ENCODE measurements at places on chromosomes 5 and 9.

DNA sequence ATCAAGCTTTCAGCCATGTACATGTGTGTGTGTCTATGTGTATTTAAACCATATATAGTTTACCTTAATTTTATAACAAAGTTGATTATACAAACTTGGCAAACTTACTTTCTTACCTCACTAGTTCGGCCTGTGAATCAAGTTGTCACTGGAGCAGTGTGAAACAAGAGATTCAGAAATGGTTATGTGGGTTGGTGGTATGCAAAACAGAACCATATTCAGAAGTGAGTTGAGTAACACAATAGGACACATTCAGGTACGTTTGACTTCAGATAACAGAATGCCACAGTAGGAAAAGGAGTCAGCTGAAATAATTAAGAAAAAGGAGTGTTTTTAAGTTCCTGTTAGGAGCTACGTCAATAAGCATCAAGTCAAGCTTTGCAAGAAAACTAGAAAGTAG, 21.5 kb downstream of the XPA start:
- DNase-seq: no peak

DNA sequence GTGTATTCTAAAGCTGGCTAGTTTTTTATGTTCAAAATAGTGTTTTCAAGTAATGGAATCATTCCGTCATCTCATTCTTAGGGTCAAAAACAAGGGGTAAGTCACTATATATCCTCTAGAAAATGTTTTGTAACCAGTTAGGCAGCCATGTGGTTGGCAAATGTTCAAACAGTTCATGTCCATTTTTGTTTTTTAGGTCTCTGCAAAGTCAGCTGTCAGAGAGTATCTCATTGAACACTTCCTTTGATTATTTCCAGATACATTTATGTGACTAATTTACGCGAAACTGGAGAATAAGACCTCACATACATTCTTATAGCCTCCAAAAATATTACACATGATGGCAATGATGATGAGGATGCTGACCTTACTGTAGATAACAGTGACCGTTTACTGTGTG, 50.4 kb downstream of the TRIO start:
- DNase-seq: no peak

- no peak for DNase-seq
Measured at GRCh38 chr9:84103651-84104377, 123.2 kb downstream of the RMI1 start.

DNA sequence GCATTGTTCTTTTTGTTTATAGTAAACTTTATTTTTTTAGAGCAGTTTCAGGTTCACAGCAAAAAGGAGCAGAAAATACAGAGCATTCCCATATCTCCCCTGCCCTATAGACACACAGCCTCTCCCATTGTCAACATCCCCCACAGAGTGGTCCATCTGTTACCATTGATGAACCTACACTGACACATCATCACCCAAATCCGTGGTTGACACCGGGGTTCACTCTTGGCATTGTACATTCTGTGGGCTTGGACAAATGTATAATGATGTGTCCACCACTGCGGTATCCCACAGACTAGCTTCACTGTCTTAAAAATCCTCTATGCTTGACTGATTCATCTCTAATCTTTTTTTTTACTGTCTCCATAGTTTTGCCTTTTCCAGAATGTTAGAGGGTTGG, 120.7 kb upstream of the SPATA31C2 start:
- no peak for DNase-seq

DNA sequence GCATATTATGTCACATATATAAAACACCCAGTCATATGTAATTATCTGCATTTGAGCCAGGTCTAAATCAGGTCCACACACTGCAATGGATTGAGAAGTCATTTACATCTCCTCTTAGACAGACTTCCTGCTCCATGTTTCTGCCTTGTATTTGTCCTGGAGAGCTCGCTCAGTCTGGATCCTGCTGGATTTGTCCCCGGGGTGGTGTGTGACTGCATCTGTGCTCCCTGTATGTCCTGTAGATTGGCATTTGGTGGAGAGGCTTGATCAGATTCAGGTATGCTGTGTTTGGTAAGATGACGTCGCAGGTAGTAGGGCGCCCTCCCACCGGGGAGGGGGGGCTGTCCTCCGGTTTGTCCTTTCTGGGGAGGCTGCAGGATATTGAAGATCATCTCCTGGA, 33.6 kb upstream of the IER5L start:
- DNase-seq: no peak

- no peak for DNase-seq
Measured at GRCh38 chr5:122500245-122501088, 188.4 kb downstream of the SNCAIP start.

- DNase-seq: no peak
Measured at GRCh38 chr9:113479174-113479621, 15.7 kb downstream of the RGS3 start.

DNA sequence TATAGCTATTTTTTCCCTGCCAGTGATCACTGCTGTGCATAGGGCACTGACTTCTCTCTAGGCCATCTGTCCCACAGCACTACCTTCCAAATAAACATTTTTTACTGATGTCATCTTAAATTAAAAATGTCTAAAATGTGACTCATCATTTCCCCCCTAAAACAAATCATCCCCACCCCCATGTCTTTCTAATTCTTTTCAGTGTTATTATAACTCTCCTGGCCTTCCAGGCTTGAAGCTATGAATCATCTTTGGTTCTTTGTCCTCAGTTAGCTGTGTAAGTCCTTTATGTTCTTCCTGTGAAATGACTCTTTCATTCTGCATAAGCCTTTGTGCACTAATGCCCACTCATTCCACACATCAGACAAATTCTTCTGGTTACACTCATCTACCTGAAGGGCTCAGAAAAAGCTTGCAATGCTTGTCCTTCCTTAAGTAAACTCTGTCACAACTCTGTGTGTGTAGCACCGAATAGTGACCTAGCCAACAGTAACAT, 78.1 kb downstream of the CFAP95 start:
- DNase-seq: no peak

- no peak for DNase-seq
Measured at GRCh38 chr9:34575862-34576596, 13.5 kb downstream of the CNTFR start.

- no peak for DNase-seq
Measured at GRCh38 chr5:78661691-78662090, 13.1 kb upstream of the LHFPL2 start.

GRCh38 chr5:171647043-171647903, 138.3 kb upstream of the SMIM23 start:
- DNase-seq: no peak

GRCh38 chr9:2085716-2086115, 70.6 kb downstream of the SMARCA2 start:
- no peak for DNase-seq

DNA sequence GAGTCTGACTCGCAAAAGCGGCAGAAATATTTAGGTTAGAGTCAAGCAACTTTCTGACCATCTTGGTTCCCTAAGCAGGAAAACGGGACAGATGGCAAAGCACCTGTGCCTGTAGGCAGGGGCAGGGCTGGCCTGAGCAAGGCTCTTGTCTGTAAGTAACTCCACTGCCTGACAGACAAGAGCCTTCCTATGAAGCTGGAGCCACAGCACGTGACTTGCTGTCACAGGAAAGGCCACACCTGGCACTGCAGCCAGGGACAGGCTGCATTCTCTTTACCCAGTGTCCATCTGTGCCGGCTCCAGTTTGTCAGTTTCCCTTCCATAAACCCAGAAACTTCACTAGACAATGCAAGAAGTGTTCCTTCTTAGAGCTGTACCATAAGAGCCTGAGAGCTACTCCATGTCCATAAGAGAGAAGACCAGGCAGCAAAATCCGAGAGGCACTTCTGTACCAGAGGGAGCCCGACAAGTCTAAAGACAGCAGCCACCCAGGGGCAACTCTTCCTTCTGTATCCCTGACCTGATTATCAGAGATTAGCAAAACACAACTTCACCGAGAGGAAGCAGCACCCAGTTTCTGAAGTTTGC, 78.1 kb downstream of the GPR21 start:
- no peak for DNase-seq

DNA sequence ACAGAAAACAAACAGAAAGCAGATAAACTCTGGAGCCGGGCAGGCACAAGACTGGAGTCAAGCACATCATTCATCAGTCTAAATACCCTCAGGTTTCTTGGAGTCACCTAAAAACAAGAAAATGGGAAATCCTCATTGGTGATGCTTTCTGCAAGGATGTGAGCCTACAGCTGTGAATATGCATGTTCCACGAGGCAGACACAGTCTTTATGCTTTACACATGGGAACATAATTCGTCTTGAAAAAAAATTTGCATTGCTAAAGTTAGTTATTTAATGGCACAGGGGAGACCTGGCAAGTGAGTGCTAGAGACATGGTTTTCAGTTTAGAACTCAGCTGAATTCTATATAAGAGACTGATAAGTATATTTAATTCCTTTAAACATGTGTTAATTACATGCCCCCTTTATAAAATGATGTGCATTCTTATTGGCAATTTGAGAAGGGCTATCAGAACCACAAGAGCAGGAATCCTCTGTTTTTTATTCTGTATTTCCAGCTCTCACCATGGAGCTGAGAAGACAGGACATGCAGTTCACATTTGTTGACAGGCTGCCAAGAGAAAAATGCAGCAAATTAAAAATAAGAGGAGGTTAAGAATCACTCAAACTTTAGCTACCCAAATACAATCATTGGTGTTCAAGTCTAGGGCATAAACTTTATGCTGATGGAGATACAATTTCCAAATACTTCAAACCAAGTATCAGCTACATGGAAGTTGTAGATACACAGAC, 438.0 kb upstream of the MPDZ start:
- no peak for DNase-seq

GRCh38 chr9:33164138-33164809, 2.9 kb downstream of the B4GALT1 start:
- no peak for DNase-seq

GRCh38 chr9:138024831-138025291, 147.3 kb downstream of the CACNA1B start:
- DNase-seq: no peak

- DNase-seq: no peak
Measured at GRCh38 chr5:81268521-81269196, 32.7 kb upstream of the ZCCHC9 start.

DNA sequence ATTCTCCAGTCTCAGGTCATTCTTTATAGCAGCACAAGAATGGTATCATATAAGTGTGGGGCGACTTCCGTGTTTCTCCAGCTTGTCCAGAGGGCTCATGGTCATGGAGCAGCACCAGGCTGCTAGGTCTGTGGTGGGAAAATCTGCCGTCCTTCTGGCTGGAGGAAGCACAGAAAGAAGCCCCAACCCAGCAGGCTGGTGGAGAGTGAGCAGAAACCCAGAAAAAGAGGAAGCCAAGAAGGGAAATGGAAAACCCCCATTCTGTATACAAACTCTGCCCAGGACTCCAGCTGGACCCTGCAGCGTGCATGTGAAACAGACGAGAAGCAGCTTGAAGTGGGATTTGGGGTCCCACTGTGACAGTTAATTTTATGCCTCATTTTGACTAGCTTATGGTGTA, 34.3 kb upstream of the OLFM1 start:
- DNase-seq: no peak

DNA sequence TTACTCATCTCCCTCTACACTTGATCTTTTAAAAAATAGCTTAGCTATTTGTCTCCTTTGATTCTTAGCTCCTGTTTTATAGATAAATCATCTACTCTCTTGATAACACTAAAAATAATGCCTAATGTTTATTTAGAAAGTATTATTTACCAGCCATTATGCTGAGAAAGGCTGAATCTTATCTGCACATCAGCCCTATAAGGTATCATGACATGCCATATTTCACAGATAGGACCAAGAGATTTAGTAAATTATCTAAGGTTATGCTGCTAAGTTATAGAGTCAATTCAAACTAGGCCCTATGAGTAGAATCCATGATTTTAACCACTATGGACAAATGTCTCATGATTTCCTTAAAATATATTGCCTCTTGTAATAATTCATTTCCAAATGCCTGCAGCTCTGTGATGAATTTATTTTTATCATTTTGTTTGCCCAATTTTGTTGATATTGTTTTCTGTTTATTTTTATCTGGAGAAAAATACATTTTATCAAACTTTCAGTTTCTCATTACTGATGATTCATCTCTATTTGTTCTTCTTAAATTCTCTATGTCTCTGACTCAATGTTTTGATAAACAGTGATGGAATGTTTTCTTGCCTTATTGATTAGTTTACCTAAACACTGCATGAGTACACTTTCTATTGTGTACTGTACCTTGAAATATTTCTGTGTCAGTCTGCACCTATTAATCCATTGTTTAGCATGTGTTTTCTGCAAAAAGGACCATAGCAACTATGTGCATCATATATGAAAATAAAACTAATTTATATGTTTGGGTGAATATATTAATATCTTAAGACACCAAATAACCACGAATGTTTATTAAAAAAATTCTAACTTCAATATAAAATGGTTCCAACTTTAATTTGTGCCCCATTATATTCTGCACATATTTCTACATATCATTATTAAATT, 300.8 kb downstream of the CDH9 start:
- DNase-seq: no peak

- DNase-seq: no peak
Measured at GRCh38 chr9:136773386-136774044, 9.2 kb upstream of the LCN15 start.

- no peak for DNase-seq
Measured at GRCh38 chr5:91119217-91119616, 263.9 kb downstream of the ARRDC3 start.

- DNase-seq: no peak
Measured at GRCh38 chr5:139726248-139726647, 69.4 kb upstream of the PSD2 start.

GRCh38 chr5:31355337-31355736, 161.9 kb downstream of the CDH6 start:
- no peak for DNase-seq

- DNase-seq: no peak
Measured at GRCh38 chr9:127095411-127095810, 27.0 kb downstream of the ANGPTL2 start.

- DNase-seq: peak; percentile 54
Measured at GRCh38 chr5:115816226-115817081, at the start of gene CDO1. Gene CDO1, minus strand, starts transcription at chr5:115816659. Its CDS starts 262 bp downstream, at chr5:115816397.

GRCh38 chr9:86978922-86979474, 31.7 kb upstream of the GAS1 start:
- DNase-seq: no peak

DNA sequence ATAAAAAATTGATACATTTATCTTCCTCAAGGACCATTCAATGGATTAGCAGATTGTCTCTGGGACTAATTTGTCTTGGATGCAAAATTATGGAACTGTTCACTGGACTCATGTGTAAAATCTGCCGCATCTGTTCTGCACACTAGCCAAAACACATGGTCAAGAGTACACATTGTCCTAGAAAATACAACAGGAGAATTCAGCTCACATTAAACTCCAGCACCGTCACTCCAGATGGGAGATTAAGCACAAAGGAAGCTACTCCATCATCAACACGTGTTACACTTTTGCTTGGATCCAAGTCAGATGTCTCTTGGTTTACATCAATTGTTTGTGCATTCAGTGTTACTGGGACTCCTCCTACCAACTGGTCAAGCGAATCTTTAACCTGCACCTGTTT, 28.8 kb downstream of the C5 start:
- no peak for DNase-seq

GRCh38 chr9:100759215-100759614, 181.3 kb downstream of the CAVIN4 start:
- DNase-seq: no peak

Data from NCI-H1092 (cell line).